ENCODE measurements at places on chromosomes 12 and 14.

DNA sequence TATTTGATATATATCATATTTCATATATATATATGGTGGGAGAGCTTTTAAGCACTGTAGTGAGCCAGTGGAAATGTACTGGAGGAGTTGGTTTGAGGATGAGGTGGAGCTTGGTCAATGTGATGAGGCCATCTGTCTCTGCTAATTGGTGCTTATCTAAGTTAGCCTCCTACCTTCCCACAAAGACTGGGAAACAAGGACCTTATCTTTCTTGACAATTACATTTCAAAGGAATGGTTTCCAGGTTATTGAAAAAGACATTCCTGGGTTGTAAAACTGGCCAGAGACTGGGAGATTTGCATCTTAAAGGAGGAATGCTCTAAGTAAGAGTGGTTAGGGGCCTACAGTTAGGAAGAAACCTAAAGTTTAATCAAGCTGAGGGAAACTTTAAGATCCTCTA lies 212.8 kb upstream of the SYT1 start:
- DNase-seq: peak; percentile 13

GRCh38 chr12:3379079-3379478 lies 111.9 kb upstream of the PRMT8 start:
- no peak for DNase-seq

GRCh38 chr12:26691234-26691970 lies 141.6 kb downstream of the ITPR2 start:
- peak; percentile 52 for DNase-seq

DNA sequence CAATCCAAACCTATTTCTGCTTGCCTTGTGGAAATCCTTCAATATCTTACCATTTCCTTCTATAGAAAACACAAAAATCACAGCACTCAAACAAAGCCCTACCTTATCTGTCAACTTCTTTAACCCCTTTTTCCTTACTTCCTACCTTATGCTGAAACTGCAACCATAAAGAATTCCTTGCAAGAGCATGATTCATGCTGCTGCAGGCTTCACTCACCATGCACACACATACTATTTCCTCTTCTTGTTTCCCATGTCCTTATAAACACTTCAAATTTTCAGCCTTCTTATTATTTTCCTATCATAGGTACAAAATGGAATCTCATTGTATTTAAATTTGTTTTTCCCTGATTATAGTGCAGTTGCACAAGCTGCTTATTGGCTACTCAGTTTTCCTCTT lies 23.3 kb downstream of the LMNTD1 start:
- no peak for DNase-seq

DNA sequence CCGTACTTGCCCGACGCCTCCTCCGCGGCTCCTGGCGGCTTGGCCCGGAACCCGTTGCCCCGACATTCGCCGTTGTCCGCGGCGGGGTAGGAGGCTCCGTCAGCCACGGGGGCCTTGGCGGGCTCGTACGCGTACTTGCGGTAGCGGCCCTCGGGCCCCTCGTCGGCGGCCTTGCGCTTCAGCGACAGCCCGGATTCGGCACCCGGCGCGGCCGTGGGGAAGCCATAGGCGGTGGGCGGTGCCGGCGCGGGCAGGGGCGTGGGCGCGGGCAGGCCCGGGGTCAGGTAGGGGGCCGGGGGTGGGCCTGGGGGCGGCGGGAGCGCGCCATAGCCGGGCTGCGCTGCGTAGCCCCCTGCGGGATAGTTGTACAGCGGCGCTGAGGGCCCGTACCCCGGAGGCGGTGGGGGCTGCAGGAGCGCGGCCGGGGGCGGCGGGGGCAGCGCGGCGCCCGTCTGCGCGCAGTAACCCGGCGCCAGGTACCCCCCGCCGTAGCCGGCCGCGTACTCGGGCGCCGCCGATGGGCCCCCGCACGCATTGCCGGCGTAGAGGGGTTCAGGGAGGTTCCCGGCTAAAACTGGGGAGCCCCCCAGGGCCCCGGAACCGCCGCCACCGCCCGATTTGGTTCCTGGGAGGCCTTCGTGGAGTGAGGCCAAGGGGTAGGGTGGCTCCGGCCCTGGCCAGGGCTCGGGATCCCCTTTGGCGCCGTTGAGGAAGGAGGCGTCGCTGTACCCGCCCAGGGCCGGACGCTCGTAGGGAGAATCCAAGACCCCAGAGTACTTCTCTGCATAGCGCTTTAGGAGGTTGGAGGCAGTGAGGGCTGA lies 26.9 kb downstream of the FIGNL2 start:
- DNase-seq: peak; percentile 66

GRCh38 chr12:132205271-132206045 lies 61.2 kb downstream of the NOC4L start:
- DNase-seq: peak; percentile 56

GRCh38 chr12:68474467-68475204 lies 136.1 kb upstream of the RAP1B start:
- DNase-seq: no peak

- DNase-seq: no peak
Observed at GRCh38 chr14:64673748-64674147, 30.5 kb upstream of the PLEKHG3 start.

GRCh38 chr12:19707948-19708409 lies 268.7 kb downstream of the AEBP2 start:
- no peak for DNase-seq

GRCh38 chr12:45762185-45763110 lies 32.9 kb downstream of the ARID2 start:
- no peak for DNase-seq

DNA sequence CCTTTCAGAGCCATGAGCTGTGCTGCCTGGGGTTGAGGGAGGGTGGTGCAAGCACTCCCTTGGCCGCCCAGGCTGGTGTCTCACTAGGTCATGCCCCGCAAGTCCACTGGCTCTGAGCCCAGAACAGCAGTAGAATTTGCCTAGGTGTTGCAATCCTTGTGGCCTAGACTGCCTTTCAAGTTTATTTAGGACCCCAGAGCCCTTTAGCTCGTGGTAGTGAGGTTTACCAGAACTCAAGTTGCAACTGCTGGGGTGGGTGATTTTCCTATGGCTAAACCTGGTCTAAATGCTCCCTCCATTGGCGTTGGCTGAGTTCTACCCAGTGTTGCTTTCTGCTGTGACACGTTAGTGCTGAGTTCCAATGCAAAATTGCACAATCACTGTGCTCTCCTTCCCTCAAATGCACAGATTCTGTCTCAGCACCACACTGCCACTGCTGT lies 287.2 kb downstream of the BCAT1 start:
- DNase-seq: no peak

- DNase-seq: no peak
Observed at GRCh38 chr12:107494331-107494730, 191.3 kb upstream of the PWP1 start.

DNA sequence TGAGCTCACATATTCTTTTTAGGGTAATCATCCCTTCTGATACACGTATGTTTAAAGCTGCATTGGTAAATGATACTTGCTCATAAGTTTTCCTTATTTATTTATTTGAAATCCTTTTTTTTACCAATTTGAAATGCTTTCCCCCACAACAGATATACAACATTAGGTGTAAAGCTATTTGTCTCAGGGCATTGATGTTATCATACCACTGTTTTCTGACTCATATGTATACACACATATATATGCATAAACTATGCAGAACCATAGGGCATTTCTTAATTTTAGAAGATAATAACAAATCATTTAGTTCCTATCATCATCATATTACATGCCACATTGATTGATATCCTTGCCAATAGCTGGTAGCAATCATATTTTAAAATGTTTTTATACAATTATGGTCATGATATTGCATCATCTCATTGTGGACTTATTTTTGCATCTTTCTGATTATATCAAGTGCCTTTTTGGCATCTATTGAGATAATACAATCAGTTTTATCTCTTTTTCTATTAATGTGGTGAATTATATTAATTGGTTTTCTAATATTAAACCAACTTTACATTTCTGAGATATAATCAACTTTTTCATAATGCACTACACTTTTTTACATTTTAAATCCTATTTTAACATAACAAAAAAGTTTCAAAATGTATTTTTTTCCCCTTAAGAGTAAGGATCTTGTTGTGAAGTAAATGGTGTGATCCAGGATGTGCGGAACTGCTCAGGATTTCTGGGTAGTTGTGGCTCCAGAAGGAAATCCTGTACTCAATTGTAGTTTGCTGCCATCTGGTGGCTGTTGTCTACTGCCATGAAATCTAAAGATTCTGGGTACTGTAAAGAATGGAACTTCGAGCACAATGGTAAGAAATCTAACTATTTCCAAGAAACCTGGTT lies 16.7 kb downstream of the OR9K2 start:
- DNase-seq: peak; percentile 86

DNA sequence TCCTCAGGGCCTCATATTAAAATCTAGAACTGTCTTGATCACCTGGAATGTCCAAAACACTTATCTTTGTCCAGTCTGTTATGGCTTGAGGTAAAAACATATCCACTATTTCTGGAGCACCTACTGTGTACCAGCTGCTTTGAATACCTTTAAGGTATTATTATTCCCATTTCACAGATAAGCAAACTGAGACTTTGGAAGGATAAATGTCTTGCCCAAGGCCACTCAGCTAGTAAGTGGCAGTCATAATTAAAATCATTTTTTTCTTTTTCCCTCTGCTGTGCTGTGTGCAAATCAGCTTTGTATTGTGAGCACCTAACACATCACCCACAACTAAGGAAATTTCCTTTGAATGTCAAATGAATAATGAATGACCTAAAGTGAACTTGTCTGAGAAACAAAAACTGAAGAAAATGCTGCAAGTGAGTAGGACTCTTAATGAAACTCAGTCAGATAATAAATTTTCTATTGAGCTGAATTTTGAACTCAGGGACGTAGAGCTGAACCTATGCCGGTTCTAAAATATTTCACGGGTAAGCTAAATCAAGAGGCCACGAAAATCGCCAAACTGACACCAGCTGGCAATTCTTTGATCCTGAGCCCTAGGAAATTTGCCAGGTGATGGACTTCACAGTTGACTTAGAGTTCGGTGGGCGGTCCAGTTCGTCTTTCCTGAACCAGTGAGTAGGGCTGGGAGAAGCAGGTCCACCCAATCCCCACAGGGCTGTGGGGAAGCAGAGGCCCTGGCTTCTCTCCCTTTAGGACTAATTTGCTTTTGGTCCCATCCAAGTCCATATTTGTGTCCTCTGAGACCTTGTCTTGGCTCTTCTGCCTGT lies 159.7 kb upstream of the PWP1 start:
- DNase-seq: no peak

DNA sequence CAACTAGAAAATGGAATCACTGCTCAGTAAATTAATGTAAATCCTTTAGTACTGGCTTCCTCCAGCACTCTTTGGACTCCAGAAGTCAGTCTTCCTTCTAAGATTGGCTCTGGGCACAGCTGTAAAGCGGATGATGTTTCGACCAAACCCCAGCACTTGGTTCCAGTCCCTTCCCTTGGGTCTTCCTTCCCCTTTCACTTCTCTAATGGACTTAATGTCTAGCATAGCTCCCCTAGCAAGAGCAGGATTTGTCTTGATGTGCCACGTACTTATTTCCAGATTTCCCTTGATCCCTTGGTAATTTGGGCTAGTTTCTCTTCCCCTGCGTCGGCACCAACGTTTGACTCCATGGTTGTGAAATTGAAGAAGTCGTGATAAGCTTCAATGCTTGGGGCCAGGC lies 28.3 kb downstream of the C12orf75 start:
- no peak for DNase-seq

DNA sequence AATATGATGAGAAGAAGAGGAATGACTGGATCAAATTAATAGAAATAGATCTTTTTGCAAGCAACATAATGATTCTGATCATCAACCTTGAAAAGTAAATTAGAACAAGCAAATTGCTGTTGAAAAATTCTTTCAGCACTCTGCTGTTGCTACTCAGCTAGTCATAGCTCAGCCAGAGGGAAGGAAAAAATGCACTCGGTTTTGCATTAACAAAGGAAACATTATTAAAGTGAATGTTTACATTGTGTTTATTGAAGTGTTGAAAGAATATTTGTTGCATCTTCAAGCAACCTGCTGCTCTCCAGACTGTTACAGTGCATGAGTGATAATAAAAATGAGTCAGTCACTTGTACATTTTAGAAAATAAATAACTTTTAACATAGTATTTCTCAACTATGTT lies 26.5 kb downstream of the AP5M1 start:
- DNase-seq: no peak

DNA sequence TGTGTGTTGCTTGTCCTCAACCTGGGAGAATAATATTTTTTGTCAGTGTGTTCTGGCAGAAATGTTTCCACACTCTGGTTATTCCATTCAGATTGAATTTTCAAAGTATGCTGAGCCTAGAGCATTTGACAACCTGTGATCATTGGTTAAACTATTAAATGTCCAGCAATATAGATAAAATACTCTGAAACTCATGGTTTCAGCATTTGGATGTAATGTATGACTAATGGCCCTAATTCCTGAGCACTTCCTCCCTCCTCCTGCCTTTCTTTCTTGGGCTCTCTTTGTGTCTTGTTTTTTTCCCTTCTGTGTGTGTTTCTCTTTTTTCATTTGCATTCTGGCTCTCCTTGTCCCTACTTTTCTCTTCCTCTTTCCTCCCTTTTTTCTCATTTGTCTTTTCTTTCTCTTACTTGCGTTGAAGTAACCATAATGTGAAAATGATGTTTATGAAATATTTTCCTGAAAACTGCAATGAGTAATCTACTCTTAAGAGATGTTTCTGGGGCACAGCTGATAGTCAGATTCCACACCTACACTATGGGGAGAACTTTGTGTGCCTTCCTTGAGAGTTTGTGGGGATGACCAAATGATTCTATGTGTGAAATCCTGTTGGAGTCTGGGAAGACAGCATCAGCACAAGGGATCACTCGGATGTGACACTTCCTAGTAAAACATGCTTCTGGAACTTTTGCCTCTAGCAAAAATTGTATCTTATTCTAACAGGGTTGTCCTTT lies 74.6 kb downstream of the FRMD6 start:
- no peak for DNase-seq

DNA sequence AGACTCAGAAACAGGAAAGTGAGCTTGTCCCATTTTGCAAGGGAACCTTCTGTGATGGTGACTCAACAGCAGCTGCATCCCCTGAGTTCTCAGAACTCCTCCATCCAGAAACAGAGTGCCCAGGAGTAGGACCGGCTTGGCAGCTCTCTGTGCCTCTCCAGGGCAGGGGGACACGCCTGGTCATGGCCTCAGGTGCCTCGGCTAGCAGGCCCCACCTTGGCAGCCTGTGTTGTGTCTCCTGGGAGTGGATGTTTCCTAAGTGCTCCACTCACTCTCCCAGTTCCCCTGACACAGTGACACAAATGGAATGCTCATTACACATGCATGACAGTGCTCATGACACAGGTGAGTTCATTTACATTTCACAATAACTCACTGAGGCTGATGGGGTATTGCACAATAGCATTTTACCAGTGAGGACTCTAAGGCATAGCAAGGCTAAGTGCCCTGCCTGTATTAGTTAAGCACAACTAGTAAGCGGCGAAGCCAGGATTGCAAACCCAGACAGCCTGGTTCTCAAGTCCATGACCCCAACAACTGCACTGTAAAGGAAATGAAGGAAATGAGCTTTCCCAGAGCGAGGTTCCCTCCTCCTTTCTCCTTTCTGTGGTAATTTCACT lies 47.4 kb downstream of the CALM1 start:
- DNase-seq: no peak
